A549 treated with Mapracorat at 1 μM for 4 hours (cell line): ENCODE measurements at places on chromosomes 12 and 14. TPM values are rescaled to one million over a fixed set of nuclear protein-coding genes. Genes with fewer than 3 reads are reported as not detected.

The BLOC1S1 gene
- total RNA-seq: 129 to 155 TPM (median 147 TPM) in 5 replicates

The TAS2R14 gene
- 0.31 to 0.70 TPM (median 0.40 TPM) in 5 replicates for total RNA-seq

The KRT77 gene
- not detected in 5 replicates for total RNA-seq

The NFE2 gene
- 0.07 TPM in 1 of 5 replicates, not detected in the others for total RNA-seq

The TAS2R50 gene
- not detected in 5 replicates for total RNA-seq

The ERP27 gene
- not detected in 5 replicates for total RNA-seq

The REM2 gene
- 0.35 to 0.52 TPM (median 0.45 TPM) in 5 replicates for total RNA-seq

The FBXO21 gene
- 26.7 to 39.7 TPM (median 30.8 TPM) in 5 replicates for total RNA-seq

The PTPRQ gene
- total RNA-seq: 0.01 to 0.02 TPM (median 0.01 TPM) in 3 of 5 replicates, not detected in the others

The SLC35E3 gene
- 12.4 to 18.9 TPM (median 16.2 TPM) in 5 replicates for total RNA-seq
